Right renal cortex interstitium (tissue), 3 donors: ENCODE measurements at places on chromosomes 12 and 14. TPM values are rescaled to one million over a fixed set of nuclear protein-coding genes. Genes with fewer than 3 reads are reported as not detected.

Gene CD163L1
- polyA plus RNA-seq: 1.6 TPM

Gene KRT78
- polyA plus RNA-seq: not detected

Gene TCL1A
- 2.2 TPM for polyA plus RNA-seq

Gene RD3L
- 0.14 TPM for polyA plus RNA-seq

Gene ART4
- 0.32 TPM for polyA plus RNA-seq

Gene TNFAIP2
- polyA plus RNA-seq: 22.4 TPM

Gene C1S
- 50.5 TPM for polyA plus RNA-seq

- no peak for DNase-seq
These were observed 225.3 kb downstream of the KCNH5 start for GRCh38 chr14:62819931-62820330.

DNA sequence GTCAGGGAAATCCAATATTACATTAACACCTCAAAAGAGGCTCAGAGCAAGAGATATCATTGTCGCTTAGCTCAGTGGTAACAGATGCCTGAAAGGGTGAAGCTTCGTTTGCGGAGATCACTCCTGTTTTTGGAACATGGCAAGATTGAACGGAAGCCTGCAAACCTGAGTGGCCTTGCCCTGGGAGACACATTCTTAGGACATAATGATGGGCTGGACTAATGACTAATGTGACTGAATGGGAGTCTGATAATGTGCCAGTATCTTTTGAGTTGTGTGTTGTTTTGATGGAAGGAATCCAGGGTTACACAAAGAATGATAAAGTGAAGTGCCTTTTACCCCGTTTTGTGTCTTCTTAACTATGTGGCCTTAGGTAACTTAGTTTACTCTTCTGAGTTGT is 109.3 kb upstream of the IFNG-AS1 start:
- DNase-seq: no peak

DNA sequence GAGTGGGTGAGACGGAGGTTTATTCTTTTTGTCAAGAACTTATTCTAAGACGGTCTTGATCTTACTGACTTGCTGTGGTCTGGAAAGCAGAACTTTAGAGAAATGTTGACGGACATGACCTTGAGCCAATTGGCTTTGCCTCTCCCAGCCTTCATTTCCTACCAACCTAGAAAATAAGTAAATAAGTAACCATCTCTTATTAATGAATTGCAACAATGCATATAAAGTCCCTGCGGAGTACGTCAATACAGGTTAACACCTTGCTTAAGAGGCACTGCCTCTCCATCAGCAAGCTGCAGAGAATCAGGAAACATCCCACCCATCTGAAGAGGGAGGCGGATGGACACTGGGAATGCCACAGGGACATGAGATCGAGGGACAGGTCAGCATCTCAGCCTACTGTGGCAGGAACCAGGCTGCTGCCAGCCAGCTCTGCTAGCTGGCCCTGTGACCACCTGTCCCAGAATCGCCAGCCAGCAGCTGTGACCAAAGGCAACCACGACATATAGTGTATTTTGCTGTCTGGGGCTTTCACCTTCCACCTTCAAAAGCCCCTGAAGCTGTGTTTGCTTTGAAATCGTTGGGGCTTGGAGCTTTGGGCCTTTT is 208.3 kb downstream of the BCL11B start:
- no peak for DNase-seq

DNA sequence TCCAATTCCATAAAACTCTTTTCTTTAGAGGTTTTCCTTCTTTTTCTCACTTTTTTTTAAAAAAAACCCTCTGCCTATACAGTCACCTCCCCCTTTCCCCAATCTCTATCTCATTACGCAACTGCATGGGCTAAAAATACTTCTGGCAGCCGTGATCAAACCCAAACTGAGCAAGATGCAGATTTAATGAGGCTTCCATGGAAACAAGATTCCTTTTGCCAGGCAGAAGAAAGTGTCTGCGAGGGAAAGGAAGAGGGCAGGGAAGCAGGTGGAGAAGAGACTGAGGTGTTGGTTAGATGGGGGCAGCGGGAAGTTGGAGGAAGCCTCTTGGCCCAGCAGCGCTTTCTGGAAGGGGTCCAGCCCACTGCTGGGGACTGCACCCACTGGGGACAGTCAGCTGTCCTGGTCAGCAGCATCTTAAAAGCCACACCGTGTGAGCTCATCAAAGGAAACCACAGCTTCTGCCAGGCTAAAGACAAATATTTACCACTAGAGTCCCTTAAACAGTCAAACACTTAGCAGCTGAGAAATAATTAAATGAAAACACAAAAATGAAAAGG is 90.4 kb downstream of the SLC8A3 start:
- no peak for DNase-seq

DNA sequence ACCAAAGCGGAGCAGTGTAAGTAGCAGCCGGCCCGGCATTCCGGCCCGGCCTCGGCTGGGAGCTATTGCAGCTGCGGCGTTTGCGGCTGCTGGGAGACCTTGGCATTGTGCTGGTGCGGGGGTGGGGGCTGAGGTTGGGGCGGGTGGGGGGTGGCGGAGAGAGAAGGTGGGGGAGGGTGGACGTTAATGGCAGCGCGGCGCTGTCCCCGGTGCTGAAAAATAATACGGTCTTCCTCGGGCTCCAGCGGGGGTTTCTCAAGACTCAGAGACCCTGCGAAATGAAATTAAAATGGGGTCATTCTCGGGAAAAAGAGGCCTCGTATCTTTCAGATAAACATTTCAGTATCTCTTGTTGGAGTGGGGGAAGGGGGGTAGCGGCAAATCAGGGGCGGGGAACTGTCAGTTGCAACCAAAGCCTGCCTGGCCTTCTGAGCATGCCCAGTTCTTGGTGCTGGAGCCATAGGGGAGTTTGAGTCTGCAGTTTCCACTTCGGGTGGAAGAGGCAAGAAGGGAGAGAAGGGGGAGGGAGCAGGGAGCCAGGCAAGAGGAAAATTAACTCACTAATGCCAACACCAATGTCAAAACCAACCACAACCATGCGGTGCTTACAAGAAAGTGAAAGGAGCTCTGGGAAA is 414 bp downstream of the UNC79 start:
- no peak for DNase-seq

DNA sequence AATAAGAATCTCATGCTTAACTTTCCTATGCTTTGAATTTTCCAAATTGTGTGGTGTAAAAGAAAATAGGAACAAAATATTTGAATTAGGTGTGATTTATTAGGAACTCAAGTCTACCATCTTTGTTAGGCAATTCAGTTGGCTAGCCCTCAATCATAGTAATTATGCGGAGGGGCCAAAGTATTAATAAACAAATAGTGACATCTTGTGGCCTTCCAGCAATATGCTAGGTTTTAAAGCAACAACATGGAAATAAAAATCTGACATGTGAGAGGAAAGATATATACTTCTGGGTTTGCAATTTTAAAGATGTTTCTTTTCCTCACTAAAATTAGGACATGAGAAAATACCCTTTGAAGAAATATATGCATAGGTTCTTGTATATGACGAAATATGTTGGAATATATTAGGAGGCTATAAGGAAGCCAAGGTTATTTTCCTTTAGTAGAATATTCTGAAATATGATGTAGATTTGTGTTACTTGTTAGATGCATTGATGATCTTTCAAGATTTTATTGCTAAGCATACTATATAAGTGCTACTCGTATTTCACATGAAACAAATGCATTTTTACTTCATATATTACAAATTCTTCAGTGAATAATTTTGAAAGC is 200.4 kb downstream of the PTPRO start:
- peak; percentile 23 for DNase-seq

DNA sequence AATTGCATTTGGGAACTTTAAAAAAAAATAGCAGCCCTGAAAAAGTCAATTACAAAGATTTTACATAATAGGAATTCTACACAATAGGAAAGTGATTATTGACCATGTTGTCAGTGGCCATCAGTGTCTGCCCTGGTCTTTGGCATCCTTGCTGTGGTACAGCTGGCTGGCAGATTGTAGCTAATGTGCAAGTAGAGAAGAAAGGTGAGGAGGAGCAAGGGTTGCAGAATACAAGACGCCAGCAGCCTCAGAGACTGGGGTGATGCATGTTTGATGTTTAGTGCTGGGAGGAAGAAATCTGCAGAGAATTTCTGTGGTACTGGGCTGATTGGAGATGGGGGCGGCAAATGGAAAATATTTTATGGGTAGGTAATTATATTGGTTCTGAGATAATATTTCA is 322.9 kb downstream of the TMEM117 start:
- DNase-seq: no peak

DNA sequence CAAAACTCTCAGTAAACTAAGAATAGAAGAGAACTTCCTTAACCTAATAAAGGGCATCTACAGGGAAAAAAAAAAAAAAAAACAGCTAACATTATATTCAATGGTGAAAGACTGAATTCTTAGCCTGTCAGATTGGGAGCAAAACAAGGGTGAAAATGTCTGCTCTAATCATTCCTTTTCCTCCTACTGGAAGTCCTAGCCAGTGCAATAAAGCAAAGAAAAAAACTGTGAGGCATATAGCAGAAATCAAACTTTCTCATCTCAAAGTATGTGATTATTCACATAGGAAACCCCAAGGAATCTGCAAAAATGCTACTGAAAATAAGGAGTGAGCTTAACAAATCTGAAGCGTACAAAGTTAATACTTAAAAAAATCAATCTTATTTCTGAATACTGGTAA is 170.7 kb downstream of the NUAK1 start:
- no peak for DNase-seq

DNA sequence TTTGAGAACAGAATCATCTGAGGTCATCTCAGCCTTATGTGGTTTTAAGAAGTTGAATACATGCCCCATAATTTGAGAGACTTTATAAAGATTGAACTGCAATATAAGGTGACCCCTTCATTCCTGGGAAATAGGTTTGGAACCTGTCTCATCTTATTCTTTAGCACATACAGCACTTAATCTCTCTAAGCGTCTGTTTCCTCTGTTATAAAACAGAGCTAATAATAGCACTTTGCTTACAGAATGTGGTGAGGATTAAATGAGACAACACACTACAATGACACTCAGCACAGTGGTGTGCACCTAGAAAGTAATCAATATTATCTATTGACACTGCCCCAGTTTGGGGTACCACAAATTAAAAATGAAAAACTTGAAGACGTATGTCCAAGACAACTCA is 102.1 kb downstream of the DUSP6 start:
- no peak for DNase-seq

DNA sequence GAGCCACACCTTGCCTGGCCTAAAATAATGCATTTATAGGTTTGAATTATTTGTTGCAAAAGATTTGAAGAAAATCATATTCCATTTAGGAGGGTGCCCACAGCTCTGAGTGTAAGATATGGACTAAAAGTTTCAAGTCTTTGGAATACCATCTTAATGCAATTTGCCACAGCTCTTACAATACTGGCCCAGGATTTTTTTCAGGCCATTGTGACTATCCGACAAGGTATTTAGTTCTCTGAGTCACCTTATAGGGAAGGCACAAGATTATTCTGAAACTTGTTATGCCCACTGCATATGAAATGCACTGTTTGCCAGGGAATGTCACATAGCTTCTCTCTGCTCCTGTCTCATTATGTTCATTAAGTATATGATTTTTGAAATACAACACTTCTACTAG is 29.6 kb upstream of the SLC6A13 start:
- no peak for DNase-seq

DNA sequence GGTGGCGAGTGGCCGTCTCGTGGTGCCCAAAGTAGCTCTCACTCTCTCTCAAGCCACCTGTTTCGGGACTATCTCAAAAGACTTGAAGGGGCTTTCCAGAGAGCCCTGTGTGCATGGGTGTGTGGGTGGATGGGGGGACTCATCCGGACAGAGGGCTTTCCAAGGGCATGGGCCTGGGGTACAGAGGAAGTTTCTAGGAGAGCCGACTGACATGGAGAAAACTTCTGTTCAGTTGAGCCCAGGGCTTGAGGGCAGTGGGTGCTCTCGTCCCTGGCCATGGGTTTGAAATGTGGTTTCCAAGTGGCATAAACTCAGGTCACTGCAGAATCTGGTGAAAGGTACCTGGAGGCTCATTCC is 47.4 kb upstream of the MEG3 start:
- DNase-seq: no peak

DNA sequence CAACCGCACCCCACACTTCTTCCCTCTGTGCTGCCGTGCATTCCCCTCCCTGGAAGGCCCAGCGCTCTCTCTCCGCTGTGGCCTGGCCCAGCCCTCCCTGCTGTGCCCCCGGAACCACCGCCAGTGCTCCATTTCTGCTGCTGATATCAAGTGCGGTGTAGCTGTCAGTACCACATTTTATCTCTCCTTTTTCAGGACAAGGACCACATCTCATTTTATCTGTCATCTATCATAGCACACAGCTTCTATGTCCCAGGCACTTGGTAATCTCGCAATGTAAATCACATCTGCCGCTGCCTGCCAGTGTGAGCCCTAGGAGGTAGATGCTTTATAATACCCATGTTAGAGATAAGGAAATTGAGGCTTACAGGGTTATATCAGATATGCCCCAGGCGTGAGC is 18.3 kb downstream of the IL31 start:
- no peak for DNase-seq

DNA sequence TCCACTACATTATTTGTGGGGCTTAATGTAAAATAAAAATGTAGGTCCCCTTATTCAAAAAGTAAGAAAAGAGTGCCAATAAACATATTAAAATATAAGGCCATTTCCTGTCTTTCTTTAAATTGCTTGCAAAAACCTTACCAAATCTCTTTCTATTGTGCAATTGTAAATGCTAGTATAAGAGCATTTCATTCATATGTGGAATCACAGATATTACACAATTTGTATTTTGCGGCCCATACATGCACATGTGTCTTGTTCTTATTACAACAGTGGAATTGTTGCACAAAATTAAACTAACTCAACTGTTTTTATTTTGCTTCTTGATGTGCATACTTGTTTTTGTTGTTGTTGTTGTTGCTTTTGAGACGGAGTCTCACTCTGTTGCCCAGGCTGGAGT is 20.1 kb upstream of the CRADD start:
- DNase-seq: no peak

- DNase-seq: no peak
These were observed 20.3 kb downstream of the ACSM4 start for GRCh38 chr12:7324176-7324575.

DNA sequence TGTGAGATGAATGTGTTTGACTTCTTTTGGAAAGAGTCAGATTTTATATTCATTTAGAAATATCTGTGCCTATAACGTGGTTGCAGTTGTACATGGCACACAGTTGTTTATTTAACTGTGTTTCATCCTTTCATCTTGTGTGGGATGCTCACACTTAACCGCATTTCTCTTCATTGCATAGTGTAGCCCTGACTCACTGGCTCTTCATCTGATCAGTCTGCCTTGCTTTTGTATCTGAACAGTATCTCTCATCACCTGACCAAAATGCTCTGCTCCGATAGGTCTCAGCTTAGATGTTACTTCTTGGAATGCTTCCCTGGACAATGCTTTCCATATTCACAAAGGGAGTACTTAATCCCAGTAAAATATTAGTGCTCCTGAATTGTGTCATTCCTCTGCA is 83.4 kb downstream of the PDE3A start:
- DNase-seq: no peak

DNA sequence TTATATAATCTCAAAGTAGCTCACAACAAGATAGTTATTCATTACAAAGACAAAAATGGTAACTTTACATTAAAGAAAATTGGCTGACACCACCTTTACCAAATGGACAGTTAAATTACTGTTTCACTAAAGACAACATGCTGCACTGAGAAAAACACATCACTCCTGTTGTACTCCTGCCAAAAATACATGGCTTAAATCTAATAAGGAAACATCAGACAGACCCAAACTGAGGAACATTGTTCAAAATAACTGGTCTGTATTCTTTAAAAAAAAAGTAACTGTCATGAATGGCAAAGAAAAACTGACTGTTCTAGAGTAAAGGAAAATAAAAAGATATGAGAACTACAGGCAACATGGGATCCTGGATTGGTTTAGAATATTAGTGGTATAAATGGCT is 151.3 kb upstream of the DCN start:
- no peak for DNase-seq

- DNase-seq: no peak
These were observed 7.7 kb downstream of the GNPTAB start for GRCh38 chr12:101823039-101823438.
